ENCODE measurements at places on chromosomes 13 and 19.

GRCh38 chr13:22561581-22561980 lies 619.2 kb upstream of the SGCG start:
- DNase-seq = no peak

- no peak for DNase-seq
Measured at GRCh38 chr19:32373585-32374295, 28.3 kb downstream of the ZNF507 start.

DNA sequence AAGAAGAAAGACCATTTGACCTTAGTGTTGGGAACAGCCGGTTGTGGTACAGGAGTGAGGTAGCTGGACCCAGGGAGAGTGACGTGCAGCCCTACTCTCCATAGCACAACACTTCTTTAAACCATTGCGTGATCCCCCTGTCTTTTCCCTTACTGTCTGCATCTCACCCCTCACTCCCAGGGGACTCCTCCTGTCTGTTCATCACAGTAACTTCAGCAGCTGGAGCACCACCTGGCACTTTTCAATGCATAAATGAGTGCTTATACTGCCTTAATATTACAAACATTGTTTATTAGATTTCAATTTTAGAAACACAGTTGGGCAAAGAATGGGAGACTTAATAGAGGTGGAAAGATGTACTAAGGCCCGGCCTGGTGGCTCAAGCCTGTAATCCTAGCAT lies 285.5 kb downstream of the UQCRFS1 start:
- DNase-seq = no peak

DNA sequence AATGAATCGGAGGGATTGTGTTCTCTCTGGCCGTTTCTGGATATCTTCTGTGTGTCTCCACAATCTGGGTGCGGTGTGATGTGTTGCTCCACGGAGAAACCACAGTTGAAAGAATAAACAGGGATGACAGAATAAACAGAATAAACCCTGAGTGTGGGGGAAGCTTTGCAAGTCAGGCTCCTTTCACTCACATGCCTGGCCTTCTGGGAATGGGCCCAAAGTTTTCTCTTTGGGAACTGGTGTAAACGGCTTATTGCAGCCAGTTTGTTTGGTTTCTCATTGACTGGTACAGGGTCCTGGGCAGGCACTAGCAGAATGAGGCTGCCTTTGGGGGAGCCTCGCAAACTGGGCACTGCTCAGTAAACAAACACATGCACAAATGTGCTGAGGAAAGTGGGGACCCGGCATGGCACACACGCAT lies 324.7 kb downstream of the DLEU7 start:
- no peak for DNase-seq

GRCh38 chr19:5894704-5895349 lies 8.8 kb downstream of the NDUFA11 start:
- no peak for DNase-seq

GRCh38 chr19:45866400-45867176 lies 2.5 kb downstream of the FOXA3 start:
- DNase-seq = no peak

DNA sequence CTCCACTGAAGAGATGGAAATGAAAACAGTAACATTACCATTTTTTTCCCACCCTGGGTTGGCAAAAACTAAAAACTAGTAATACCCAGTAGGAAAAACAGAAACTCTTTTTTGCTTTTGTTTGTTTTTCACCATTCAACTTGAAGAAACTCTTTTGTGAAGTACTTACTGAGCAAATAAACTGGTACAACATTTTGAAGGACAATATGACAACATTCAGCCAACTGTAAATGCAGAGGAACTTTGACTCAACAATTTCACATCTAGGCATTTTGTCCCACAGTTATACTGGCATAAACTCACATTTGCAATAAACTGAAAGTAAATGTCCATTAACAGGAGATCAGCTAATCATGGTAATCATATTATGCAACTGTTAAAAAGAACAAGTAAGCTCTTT lies 152.5 kb downstream of the RNF17 start:
- no peak for DNase-seq

- DNase-seq = no peak
Measured at GRCh38 chr19:19751846-19752245, 18.9 kb upstream of the ZNF14 start.

- DNase-seq = no peak
Measured at GRCh38 chr13:109255141-109255856, 531.1 kb downstream of the IRS2 start.

GRCh38 chr13:59236944-59237343 lies 926.8 kb downstream of the DIAPH3 start:
- DNase-seq = no peak

DNA sequence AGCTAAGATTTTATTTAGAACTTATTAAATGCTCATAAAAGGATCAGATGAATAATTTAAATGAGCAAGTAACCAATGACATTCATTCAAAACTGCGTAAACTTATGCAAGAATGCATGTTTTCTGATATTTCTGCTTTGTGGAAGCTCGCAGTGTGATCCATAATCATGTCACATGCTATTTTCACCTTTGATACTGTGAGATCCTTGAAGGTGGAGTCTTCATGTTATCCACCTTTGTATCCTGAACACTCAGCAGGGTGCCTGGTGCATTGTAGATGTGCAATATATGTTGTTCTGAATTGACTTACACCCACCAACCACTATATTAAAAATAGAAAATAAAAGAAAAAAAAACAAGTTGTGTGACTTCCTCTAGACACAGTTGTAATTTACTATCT lies 333.5 kb downstream of the DCT start:
- DNase-seq = no peak

GRCh38 chr19:53704011-53704410 lies 72.2 kb downstream of the DPRX start:
- DNase-seq = no peak

- no peak for DNase-seq
Measured at GRCh38 chr13:64423467-64423866, 2806.7 kb downstream of the PCDH9 start.

DNA sequence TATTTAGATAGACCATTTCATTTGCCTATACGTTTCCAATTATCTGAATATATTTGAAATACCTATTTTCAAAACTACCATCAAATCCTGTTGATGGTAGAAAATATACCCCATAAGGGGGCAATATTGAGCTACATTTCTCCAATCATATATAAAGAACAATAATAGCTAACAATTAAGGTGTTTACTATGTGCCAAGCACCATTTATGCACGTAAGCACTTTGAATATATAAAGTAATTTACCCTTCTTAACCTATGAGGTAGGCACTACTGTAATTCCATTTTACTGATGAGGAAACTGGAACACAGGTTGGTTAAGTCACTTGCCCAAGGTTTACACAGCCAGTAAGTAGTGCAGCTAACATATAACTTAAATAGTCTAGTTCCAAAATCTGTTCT lies 79.2 kb downstream of the UBL3 start:
- no peak for DNase-seq

GRCh38 chr13:95222733-95223018 lies 78.6 kb downstream of the ABCC4 start:
- DNase-seq = no peak

DNA sequence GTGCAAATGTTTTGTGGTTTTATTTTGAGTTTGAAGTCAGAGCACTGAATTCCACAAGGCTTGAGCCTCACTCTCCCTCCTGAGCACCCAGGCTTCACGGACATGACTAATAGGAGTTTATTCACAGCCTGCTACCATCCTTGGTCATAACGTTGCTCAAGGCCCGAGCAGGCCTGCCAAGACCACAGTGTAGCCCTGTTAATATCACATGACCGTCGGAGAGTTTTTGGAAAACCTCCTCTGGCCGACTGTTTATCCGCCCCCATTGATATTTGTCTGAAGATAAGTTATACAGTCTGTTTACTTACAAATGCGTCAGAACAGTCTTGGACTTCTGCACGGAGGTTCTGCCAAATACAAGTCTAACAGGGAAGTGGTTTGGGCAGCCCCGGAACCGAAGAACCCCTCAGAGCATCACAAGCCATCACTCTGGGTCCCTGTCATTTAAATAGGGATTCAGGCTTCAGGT lies 89.9 kb downstream of the COL4A2 start:
- no peak for DNase-seq

GRCh38 chr13:84528408-84529070 lies 646.3 kb upstream of the SLITRK1 start:
- DNase-seq = no peak

DNA sequence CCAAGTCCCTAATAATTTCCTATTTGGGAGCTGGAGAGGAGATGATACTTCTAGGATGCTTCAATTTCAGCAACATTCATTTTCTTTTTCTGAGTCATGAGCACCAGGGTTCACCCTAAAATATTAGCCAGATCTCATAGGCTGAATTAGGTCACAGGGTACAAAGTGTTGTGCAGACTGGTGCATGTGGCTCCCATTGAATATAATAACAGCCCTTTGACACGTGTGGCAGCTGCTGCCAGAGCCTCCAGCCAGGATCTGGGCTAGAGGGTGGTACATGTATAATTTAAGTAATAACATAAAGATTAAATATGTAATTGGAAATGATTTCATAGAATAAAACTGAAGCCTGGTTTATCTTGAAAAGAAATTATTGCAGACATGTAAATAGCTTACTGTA lies 244.9 kb downstream of the ATP8A2 start:
- DNase-seq = no peak

DNA sequence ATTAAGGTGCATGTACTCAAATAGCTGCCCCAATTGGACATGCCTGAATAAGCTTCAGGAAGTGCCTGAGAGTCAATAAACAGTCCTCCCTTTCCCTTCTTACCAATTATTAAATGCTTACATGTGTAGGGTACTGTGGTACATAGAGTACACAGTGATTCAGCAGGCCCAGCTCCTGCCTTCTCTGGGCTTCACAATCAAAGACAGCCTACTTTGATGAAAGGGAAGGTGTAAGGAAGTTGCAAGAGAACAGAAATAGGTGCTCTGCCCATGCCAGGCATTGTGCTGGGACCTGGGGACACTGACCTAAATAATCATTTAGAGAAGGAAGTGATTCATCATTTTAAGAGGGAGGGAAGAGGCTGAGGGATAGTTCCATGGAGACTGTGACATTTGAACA lies 17.2 kb downstream of the FRY start:
- no peak for DNase-seq

DNA sequence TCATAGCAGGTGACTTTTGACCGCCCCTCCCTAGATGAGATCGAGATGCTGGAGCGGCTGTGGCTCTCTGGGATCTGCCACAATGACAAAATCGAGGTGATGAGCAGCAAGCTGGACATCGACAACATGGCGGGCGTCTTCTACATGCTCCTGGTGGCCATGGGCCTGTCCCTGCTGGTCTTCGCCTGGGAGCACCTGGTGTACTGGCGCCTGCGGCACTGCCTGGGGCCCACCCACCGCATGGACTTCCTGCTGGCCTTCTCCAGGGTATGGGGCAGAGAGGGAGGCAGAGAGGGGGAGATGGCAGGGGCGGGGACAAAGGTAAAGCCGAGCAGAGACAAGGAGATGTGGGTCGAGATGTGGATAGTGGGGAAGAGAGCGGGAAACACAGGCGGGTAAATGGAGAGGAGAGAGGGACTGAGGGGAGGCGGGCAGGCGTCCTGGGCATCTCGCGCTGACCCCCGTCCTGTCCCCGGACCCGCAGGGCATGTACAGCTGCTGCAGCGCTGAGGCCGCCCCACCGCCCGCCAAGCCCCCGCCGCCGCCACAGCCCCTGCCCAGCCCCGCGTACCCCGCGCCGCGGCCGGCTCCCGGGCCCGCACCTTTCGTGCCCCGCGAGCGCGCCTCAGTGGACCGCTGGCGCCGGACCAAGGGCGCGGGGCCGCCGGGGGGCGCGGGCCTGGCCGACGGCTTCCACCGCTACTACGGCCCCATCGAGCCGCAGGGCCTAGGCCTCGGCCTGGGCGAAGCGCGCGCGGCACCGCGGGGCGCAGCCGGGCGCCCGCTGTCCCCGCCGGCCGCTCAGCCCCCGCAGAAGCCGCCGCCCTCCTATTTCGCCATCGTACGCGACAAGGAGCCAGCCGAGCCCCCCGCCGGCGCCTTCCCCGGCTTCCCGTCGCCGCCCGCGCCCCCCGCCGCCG lies 3.4 kb upstream of the GRWD1 start:
- DNase-seq = no peak

GRCh38 chr13:24564881-24565280 lies 52.3 kb upstream of the PARP4 start:
- DNase-seq = no peak

- no peak for DNase-seq
Measured at GRCh38 chr19:1080360-1081161, 13.6 kb downstream of the ARHGAP45 start.

DNA sequence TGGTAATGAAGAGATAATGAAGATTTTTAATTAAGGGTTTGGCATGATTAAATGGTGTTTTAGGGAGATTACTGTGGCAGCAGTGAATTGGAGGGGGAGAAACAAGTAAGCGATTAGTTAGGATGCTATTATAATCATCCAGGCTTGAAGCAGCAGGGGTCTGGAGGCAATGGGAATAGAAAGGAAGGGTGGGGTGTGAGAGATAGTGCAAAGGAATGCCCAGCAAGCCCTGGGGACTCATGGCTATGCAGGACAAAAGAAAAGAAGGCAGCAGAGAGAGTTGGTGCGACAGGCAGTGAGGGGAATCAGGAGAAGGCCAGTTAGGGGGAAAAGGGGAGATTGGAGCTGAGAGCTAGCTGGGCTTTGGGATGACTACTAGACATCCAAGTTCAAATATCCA lies 34.5 kb downstream of the SOX21 start:
- DNase-seq = no peak

- no peak for DNase-seq
Measured at GRCh38 chr19:50535672-50536187, 22.0 kb upstream of the ASPDH start.

DNA sequence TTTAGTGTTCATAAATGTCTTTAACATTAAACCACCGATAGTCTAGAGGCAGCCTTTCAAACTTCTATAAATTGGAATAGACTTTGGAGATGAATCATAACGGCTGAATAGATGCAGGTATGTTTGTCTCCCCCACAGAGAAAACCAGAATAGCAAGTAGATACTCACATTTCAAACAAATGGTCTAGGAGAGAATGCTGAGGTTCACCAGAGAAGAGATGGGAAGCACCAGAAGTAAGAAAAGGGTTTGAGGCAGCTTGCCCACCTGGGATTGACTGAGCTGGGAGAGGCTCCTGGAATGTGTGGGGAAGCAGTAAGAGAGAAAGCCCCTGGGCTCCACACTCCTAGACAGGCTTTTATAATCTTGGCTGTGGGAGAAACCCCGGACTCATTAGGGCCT lies 6.4 kb downstream of the IGFL3 start:
- no peak for DNase-seq

DNA sequence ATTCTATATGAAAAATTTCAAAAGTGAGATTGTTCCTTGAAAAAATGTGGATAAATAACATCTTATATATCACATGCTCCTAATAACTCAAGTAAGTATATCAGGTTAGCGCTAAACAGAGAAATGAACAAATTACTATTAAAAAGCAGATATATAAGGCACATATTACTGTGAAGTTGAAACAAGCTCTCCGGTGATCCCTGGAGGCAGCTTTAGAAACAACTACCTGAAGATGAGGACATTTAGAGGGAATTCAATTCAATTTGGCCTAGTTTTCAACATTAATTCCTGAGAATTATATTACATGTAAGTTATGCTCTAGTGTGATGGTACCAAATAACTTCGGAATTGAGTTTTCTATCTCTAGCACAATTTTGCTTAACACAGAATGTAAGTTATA lies 1373.6 kb upstream of the SPRY2 start:
- no peak for DNase-seq
